ENCODE measurements at places on chromosomes 7 and 10.

- no peak for DNase-seq
These were observed 68.9 kb downstream of the CDK6 start for GRCh38 chr7:92767437-92767836.

DNA sequence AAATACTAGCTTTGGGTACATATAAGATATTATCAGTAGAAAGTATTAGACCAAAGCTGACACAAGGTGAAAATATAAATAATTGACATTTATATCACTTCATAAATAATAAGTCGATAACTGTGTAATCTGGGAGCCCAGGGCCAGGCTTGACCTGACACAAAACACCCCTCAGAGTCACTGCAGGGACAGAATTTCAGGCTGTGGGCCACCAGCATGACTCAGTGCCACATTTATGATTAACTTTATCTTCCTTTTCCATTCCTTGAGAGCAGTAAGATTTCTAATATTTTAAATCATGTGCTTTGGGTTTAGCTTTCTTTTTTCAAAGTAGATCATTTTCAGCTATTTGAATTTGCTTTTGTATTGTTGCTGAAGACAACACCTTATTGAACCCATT, 102.9 kb upstream of the NFE2L3 start:
- DNase-seq, result no peak

- DNase-seq, result no peak
These were observed 28.5 kb upstream of the LOXL4 start for GRCh38 chr10:98296524-98296923.

DNA sequence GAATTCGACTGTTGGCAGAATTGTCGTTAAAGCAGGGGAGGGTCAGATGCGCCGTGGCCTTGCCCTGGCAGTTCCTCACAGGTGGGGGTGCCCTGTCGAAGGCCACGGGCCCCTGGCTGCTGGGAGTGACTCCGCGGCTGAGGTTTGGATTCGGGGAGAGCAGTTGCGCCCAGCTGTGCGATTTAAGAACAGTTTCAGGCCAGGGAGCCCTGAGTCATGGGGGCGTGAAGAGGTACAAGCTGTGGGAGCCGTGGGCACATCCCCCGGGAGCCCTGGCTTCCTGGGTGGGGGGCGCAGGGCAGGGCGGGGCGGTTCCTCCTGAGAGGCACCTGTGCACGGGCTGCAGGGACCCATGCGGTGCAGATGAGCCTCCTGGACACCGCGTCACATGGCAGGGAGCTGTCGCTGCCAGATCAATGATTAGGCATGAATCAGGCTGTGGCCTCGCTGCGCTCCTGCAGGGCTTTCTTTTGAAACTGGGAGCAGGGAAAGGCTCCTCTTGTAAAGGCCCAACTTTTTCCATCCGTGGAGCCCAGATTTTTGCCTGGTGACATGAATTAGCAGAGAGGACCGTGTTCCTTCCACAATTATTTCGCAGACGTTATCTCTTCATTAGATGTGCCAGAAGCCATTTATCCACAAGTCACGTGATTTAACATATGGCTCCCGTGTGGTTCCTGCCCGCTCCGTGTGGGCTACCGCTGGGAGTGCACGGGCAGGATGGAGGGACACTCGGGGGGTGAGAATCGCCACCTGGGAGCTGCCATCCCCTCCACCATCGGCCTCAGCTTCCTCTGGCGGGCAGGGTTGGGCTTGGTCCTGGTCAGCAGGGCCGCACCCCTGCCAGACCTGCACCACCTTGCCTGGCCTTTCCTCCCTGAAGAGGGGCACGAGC, 918 bp downstream of the PWWP2B start:
- DNase-seq, result peak; percentile 40

- DNase-seq, result no peak
These were observed 88.1 kb downstream of the BTAF1 start for GRCh38 chr10:92011560-92012214.

GRCh38 chr7:55903985-55904759, 16.9 kb downstream of the ZNF713 start:
- no peak for DNase-seq

DNA sequence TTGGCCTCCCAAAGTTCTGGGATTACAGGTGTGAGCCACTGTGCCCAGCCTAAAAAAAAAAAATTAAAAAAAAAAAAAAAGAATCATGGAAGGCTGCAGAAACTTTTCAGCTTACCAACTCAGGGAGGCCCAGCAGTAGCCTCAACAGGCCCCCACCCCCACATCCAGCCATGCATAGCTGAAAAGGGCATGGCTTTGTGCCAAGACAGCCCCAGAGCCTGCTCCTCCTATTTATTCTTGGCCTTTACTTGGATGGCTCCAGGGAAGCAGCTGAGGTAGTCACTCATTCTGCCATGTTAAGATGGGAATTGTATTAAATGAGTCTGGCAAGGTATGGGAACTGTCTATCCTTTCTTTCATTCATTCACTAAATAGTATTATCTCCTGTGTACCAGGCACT, 13.7 kb upstream of the CNNM2 start:
- no peak for DNase-seq

- DNase-seq, result no peak
These were observed 5.4 kb downstream of the VWC2 start for GRCh38 chr7:49778731-49779270.

DNA sequence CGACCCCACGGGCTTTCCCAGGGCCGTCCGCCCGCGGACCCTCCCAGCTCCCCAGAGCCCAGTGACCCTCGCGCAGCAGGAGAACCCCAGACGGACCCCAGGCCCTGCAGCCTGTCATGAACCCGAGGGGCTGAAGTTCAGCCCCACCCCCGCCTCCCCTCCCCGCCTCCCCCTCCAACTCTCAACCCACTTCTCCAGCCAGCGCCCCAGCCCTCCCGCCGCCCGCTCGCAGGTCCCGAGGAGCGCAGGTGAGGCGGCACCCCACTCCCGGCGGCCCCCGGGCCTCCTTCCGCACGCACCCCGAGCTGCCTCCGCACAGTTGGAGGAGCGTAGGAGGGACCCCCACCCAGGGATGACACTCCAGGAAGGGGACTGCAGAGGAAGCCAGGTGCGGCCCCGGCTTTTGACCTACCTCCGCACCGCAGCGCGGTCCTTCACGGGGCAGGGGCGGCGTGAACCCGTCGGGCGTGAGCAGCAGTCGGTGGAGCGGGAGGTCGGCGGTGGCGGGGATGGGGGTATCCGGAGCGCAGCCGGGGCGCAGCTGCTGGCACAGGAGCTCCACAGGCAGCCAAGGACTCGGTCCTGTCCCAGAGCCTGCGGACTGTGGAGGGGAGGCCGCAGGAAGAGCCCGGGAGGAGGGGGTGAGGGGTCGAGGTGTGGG, at the start of gene TMEM176A:
Gene TMEM176A (plus strand): TSS at position 189 of the 661 bp plus-strand sequence. CDS start 782 bp downstream, outside the sequence.
- DNase-seq, result no peak

DNA sequence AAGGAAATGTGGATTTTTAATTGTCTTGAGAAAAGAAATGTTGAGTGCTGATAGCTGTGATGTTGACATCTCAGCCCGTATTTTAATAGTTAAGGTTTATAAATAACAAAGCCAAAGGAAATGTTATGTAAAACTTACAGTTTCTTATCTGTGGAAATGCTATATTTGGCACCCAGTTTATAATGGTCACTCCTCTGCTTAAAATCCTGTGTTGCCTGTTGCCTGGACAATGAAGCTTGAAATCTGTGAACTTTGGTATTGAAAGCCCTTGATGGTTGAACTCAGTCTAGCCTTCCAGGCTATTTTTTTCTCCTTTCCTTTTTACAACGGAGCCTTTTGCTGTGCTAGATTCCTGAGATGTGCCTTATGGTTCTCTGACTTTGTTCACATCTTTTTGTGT, 46.5 kb downstream of the MCU start:
- no peak for DNase-seq

GRCh38 chr7:15234431-15234830, 327.4 kb downstream of the AGMO start:
- no peak for DNase-seq

DNA sequence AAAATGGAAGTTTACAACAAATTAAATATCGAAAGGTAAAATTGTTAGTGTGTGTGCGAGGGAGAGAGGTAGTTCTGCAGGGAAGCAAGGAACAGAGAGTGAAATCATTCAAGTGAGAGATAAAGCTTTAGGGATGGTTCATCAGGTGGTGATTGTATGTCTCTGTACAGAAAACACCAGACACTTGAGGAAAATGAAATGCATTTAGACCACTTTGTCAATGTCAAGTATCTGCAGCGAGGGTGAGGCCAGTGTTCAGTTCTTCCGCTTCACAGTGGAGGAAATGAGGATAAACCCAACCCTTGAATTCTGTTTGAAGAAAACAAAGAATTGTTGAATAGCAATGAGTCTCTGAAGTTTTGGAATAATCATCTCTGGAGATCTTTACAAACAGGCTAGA, 14.4 kb upstream of the ITGB1 start:
- no peak for DNase-seq

All from activated CD4-positive, alpha-beta memory T cell treated with anti-CD3 and anti-CD28 coated beads, Interleukin-2, amount 10 ng/mL, durations not matched to agents 7 days and 5 days (primary cell).